ENCODE measurements at places on chromosomes 12 and 14.

GRCh38 chr12:132178801-132179401 lies 34.6 kb downstream of the NOC4L start:
- DNase-seq: peak; percentile 44

DNA sequence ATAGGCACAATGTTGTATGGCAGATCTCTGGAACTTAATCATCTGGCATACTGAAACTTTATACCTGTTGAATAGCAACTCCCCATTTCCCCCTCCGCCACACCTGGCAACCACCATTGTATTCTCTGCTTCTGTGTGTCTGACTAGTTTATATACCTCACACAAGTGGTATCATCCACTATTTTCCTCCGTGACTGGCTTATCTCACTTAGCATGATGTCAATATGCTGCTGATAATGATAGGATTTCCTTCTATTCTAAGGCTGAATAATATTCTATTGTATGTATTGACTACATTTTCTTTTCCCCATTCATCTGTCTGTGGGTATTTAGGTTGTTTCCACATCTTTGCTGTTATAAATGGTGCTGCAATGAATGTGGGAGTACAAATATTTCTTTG lies 21.5 kb downstream of the BRMS1L start:
- DNase-seq: no peak

GRCh38 chr14:95208598-95208997 lies 51.3 kb upstream of the DICER1 start:
- no peak for DNase-seq

DNA sequence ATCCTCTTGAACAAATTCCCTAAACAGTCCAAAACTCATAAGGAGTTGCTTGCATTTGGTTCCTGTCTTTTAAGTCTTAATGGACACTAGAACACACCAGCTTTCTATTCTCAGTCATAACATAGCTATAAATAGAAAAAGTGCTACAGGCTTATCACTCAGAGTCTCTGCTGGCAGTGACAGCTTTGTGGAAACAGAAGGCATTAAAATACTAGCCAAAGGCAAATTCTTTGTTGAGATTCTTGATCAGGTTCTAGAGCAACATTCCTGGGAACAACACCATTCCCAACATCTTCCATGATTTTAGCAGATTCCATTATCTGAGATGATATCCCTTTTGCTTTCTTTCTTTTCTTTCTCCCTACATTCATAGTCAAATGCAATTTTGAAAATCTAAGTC lies 207.7 kb upstream of the PLEKHG7 start:
- no peak for DNase-seq

- no peak for DNase-seq
Measured at GRCh38 chr14:81205639-81206038, 15.1 kb downstream of the GTF2A1 start.
